Cardiac muscle cell (in vitro differentiated cells and primary cell): ENCODE measurements at places on chromosomes 4 and X. TPM values are rescaled to one million over a fixed set of nuclear protein-coding genes. Genes with fewer than 3 reads are reported as not detected.
A peak's percentile ranks its signal among the peaks of the same experiment; 100 is the strongest.

Gene NPY2R
- total RNA-seq, result not detected in 2 replicates

DNA sequence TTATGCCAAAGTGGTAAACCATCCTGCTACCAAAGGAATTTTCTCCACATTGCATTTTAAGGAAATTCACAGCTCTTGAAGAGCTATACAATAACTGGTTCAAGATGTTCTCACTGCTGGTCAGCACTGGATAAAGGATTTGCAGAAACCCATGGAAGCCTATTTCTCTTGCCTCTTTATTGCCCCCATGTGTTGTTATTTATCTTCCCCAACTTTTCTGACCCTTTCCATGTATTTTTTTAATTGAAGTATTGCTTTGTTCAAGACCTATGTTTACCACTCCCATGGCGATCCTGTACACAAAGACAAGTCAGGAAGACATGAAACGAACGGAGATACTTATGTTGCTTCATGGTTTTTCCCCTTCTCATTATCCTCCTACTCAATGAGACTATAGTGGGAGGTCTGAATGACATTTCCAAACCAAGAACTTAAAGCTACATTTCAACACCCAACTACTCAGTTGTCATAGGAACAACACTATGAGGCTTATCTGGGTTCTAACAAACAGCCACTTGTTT lies 566.4 kb upstream of the DIPK2B start:
- DNase-seq, result no peak

GRCh38 chr4:48226199-48226598 lies 43.4 kb downstream of the TEC start:
- DNase-seq, result no peak

- peak; percentile 37 for DNase-seq
Observed at GRCh38 chr4:150573534-150573933, 8.4 kb upstream of the MAB21L2 start.

DNA sequence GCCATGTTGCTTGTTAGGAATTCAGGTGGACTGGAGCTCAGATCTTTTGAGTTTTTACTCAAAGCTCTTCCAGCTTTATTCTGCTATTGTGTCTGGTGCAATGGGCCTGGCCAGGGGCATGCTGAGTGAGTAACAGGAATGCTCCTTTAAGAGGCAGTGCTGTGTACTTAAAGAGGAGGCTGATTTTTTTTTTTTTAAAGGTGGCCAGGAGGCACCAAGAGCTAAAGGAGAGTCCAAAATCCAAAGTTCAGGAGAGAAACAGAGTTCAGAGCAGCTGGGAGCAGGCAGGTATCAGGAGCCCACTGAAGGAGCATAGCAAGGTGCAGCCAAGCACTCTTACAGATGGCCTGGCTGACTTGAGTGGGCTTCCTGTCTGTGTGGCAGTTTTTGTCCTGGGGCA lies 178.7 kb downstream of the FMR1NB start:
- no peak for DNase-seq

DNA sequence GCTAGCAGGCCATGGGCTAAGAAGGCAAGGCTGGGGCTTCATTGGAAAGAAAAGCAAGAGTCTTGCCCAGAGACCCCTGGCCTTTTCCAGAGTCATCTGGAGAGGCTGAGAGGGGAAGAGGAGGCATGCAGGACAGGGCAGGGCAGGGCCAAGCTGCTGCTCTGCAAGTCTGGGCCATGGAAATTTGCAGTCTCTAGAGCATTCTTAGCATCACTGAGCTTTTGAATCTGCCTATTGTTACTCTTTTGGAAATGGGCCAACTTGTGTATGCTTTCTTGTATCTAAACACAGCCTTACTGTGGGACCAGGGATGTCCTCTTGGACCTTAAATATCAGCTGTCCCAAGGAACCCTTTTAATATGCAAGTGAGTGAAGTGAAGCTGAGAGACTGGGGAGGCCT lies 560.5 kb downstream of the MID1IP1 start:
- peak; percentile 0 for DNase-seq

DNA sequence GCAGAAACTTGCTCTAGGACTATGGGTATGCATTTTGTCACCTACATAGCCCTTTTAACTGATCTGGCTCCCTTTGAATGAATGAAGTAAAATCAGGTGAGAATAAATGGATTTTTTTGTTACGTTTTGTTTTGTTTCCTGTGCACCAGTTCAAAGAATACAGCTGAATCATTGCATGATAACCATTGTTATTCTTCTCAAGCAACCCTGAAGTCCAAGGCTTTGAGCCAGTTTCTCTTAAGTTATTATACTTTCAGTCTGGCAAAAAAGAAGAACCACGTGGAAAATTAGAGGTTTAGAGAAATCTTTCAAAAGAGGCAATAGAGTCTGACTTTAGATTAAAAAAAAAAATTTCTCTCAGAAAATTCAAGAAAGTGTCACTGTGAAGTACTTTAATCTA lies 398.6 kb upstream of the TECRL start:
- DNase-seq, result no peak
